ENCODE measurements at places on chromosomes 6 and 20.

DNA sequence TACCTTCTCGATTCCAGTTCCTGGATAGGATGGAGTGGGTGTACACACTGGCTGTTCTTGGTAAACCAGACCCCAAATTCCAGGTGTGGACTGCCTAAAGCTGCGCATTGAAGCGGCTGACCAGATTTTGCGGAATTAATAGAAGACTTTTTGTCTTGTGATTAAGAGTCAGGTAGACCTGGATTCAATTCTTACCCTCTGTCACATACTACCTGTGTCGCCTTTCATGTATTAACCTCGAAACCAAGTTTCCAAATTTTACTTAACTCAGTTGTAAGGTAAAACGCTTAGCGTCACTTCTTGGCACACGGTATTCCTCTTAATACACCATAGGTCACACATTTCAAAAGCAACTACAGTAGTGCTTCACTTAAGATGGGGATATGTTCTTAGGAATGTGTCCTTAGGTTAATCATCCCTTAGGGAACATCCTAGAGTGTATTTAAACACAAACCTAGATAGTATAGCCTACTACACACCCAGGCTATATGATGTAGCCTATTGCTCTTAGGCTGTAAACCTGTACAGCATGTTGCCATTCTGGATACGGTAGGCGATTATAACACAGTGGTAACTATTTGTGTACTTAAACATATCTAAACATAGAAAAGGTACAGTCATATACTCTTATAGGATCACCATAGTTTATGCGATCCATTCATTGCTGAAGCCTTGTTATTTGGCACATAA is 733 bp upstream of the GOPC start:
- DNase-seq = no peak

DNA sequence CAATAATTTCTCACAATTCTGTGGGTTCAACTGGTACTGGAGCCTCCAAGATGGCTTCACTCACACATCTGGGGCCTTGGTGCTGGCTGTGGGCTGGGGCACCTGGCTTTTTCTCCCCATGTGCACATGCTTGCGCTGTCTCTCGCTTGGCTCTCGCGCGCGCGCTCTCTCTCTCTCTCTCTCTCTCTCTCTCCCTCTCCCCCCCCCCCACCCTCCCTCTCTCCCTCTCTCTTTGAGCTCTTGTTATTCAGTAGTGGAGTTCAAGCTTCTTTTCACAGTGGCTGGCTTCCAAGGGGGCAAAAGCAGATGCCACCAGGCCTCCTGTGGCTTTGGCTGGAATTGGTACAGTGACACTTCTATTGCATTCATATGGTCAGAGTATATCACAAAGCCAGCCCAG is 10.8 kb upstream of the TBCC start:
- no peak for DNase-seq

DNA sequence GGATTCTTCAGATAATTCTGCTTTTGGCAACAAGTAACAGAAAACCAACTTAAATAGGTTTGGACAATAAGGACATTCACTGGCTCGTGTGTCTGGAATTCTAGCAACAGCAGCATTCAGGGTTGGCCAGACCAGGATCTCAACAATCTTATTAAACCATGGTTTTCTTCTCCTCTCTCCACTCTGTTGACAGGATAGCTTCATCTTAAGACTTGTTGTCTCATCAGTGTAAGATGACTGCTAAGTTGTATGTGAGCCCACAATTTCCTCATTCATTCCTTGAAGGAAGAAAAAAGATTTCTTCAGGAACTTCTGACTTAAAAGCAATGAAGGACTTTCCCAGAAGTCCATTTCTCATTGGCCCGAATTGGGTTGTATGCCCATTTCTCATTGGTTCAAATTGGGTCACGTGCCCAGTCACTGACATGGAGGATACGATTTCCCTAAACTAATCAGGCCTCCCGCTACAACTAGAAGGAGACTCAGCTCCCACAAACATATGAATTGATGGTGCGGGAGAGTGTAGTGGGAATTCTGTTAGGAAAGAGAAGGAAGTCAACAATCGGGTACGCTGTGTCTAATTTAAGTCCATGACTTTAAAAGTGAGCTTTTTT is 83.7 kb downstream of the SLC22A3 start:
- no peak for DNase-seq

- DNase-seq = no peak
Observed at GRCh38 chr20:59273739-59274357, 26.6 kb upstream of the EDN3 start.

DNA sequence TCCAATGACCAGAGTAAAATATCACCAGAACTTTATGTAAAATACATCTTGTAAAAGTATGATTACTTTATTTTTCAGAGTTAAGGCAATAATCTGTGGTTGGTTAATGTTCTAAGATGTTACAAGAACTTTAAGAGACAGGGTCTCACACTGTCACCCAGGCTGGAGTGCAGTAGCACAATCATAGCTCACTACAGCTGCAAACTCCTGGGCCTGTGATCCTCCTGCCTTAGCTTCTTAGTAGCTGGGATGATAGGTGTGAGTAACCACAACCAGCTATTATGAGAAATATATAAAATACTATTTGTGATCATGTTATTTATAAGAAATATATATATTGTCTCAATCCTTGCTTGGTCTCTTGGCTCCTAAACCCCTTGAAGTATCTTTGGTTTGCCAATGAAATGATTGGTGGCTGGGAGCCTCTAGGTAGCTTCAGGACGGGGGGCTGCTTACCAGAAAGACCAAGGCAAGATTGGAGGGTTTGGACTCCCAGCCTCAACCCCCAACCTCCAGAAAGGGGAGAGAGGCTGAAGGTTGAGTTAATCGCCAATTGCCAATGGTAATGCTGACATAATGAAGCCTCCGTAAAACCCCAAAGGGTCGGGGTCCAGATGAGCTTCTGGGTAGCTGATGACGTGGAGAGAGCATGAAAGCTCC is 15.4 kb downstream of the SOD2 start:
- no peak for DNase-seq

- DNase-seq = no peak
Observed at GRCh38 chr6:6008089-6008647, 1.4 kb upstream of the NRN1 start.

- DNase-seq = no peak
Observed at GRCh38 chr6:1062786-1063545, 248.9 kb upstream of the FOXQ1 start.

DNA sequence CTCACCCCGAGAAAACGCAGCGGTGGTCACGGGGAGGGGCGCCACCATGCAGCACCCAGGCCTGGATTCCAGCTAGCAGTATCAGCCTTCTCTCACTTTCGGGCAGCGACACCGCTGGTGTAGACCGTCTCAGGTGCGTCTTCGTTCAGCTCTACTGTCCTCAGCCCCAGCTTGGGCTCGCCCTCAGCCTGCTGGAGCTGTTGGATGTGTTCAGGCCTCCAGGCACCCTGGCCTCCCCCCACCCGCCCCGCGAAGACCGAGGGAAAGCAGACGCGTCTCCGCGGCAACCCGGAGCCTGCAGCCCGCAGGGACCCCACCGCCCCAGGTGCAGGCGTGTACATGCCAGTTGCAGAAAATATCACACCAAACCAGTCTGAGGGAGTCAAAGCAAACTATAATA is 60.8 kb upstream of the CARMIL1 start:
- no peak for DNase-seq

DNA sequence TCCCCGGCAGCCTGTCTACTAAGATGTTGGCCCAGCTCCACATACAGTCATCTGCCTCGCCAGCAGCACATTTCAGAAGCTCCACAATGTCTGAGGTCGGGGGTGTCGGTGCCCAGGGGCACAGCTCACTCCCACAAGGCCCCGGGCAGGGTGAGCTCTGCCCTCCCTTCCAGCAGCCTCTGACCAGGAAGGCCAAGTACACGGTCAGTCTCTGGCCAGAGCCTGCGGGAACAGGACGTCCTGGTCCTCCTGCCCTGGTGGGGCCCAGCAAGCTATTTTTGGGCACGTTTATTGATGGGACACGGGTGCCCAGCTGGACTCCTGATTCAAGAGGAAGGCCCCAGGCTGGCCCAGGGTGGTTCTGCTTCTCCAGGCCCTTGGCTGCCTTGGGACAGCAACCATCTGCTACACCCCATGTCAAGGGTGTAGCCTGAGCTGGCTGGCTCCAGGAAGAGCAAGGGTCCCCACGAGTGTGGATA is 114.9 kb upstream of the PTPN1 start:
- DNase-seq = no peak

- no peak for DNase-seq
Observed at GRCh38 chr20:45850926-45851325, 6.3 kb downstream of the ACOT8 start.

DNA sequence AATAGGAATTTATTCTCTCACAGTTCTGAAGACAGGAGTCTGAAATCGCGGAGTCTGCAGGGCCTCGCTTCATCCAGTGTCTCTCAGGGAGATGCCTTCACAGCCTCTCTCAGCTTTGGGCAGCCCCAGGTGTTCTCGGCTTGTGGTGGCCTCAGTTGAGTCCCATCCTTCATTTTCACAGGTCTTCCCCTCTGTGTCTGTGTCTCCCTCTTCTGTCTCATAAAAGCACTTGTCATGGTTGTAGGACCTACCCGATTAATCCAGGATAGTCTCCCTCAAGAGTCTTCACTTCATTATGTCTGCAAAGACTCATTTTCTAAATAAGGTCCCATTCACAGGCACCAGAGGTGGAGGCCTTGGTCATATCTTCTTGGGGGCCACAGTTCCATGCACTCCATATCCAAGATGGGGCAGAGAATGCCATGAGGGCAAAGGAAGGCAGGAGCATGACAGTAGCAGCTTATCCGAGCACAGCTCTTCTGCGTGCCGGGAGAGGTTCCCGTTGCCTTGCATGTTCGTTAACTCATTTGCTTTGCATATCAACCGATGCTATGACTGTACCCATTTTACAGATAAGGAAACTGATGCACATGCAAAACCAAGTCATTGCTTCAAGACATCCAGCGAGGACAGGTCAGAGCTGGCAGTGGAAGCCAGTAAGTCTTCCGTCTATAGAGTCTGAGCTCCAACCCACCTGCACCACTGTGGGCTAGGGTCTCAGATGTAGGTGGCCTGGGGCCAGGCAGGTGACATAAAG is 363.8 kb upstream of the SULF2 start:
- no peak for DNase-seq

DNA sequence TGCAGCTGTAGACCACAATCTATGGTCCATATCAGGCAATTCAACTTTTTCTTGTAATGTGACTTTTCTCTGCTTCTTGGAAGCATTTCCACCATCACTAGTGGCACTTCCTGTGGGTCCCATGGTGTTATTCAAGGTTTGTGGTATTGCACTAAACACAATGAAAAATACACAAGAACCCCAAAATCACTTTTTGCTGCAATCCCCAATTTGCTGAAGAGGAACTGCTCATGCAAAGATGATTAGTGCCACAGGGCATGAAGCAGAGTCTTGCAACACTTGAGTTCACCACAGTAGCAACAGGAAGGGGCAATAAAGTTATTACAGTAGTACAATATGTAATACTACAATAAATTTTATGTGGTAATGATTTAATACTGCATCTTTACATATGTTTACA is 16.8 kb upstream of the TAAR1 start:
- peak; percentile 2 for DNase-seq

GRCh38 chr6:148945301-148946021 is 198.6 kb downstream of the UST start:
- no peak for DNase-seq

GRCh38 chr6:164185471-164185871 is 771.0 kb downstream of the QKI start:
- DNase-seq = no peak

- peak; percentile 21 for DNase-seq
Observed at GRCh38 chr6:10531503-10531902, 10.4 kb downstream of the GCNT2 start.

GRCh38 chr6:108618623-108619152 is 58.0 kb downstream of the FOXO3 start:
- DNase-seq = no peak

- DNase-seq = no peak
Observed at GRCh38 chr6:168834801-168835200, 393.8 kb downstream of the SMOC2 start.

DNA sequence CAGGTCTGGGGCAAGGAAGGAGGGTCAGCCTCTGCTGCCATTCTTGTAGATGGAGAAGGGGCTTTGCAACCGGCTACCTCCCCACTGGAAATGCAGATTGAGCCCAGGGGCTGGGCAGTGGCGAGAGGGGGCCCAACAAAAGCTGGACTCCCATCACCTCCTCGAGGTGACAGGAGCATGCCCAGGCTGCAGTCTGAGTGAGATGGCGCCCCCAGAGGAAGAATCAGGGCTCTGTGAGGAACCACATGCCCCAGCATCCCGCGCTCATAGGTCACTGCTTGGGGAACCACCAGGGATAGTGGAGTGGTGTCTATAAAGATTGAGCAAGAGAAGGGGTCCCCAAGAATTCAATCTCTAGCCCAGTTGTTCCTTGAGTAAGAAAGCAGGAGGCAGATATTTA is 31.6 kb upstream of the NEDD9 start:
- no peak for DNase-seq

GRCh38 chr6:34360556-34360955 is 31.9 kb downstream of the NUDT3 start:
- DNase-seq = no peak

- no peak for DNase-seq
Observed at GRCh38 chr20:16027686-16028085, 545.6 kb downstream of the KIF16B start.

DNA sequence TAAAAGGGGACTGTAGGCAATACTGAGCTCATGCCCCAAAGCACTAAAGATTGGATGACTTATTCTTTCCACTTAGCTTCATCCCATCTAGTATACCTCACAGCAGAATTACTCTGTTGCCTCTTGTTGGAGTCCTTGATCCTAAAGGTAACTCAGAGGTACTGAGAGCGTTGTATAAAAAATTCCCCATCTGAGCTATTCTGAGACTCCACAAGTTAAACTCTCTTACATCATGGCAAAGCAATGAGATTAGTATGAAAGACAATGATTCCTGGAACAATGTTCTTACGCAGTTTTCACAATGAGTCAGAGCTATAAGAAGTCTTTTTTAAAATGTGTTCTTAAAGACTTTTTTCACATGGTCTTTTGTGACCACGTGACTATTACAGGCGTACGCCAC is 370.1 kb downstream of the ADGRB3 start:
- DNase-seq = no peak

DNA sequence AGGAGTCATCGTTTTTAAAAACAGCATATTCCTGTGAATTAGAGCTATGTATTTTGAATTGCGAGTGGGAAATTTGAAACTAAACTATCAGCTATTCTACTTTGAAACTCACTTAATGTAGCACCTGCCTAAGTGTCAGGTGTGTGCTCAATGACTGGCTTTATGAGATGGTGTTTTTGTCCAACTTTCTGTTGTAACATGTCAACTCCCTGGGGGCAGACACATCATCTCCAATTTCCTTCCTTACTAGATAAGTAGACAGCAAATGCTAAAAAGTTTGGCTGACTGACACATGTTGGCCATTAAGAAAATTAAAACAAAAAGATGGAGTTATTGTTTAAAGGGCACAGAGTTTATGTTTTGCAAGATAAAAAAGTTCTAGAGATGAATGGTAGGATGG is 226.9 kb downstream of the TFAP2B start:
- no peak for DNase-seq

GRCh38 chr6:143765422-143766184 is 77.5 kb upstream of the LTV1 start:
- DNase-seq = no peak

DNA sequence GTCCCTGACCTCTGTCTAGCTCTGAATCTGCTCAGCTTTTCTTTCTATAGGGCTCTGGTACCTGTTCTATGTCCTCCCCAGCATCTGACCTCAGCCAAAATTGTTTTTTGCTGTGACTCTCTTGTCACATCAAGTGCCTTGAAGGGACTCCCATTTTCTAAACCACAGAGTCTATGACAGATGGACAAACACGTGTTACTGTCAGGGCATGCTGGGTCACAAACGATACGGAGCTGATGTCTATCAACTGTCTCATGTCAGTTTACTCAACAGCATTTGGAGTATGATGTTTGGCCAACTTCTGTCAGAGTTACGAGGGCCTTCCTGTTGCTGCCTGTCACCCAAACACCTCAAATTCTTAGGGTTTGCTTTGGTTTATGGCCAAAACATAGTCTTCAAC is 20.5 kb downstream of the ID4 start:
- no peak for DNase-seq
